ENCODE measurements at places on chromosomes 13 and 19. TPM values are rescaled to one million over a fixed set of nuclear protein-coding genes. Genes with fewer than 3 reads are reported as not detected.
A peak's percentile ranks its signal among the peaks of the same experiment; 100 is the strongest.

BEST2 gene
- not detected for total RNA-seq

FUT6 gene
- not detected for total RNA-seq

ZNF729 gene
- not detected for total RNA-seq

POSTN gene
- total RNA-seq, result not detected

DNA sequence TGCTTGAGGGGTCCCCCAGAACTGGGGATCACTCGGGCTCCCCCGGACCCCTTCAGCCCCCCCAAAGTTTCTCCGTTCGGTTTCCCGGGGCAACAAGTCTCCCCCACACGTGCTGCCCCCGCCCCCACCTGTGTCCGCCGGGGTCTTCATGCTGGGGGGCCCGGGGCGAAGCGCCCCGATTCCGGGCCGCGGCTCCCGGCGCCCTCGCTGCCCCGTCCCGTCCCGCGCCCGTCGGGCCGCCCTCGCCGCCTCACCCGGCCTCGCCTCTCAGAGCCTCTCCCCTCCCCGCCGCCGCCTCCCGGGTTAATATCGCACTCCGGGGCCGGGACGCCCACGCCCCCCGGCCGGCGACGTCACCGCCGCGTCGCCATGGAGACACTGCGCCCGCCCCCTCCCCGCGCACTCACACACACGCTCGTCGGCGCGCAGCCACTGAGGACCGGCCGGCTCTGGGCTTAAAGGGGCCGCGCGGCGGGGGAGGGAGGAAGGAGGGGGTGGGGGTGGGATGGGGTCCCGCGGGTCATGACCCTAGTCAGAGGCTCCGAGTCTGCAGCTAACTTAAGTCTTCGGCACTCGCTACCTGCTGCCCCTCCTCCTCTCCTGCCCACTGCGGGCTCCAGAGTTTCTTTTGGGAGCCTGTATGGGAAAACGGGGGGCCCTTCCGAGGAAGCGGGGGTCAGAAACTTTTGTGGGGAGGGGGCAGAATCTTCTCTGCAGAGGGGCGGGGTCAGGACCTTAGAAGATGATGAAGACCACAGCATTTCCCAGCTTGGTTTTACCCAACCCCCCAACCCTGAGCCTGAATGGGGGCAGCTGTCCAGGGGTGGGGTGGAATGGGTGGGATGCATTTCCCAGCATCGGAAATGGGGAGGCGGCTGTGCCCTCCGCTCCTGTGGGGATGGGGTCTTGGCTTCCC, at the start of gene ERF:
TSS of gene ERF (minus strand) at position 279 of the 916 bp plus-strand sequence. CDS start at position 150, 129 bp downstream.
- peak; percentile 92 for DNase-seq
- no peaks in the 10 kb centered on the region for H3K27me3 ChIP-seq

GRCh38 chr19:33551676-33552075, 30.1 kb upstream of the PEPD start:
- no peak overlapping the region for H3K27ac ChIP-seq
- no peaks in the 10 kb centered on the region for H3K36me3 ChIP-seq
- H3K4me3 ChIP-seq, result no peak overlapping the region
- H3K27me3 ChIP-seq, result no peaks in the 10 kb centered on the region

- H3K36me3 ChIP-seq, result peaks cover 38% of the 10 kb centered on the region
- no peaks in the 10 kb centered on the region for H3K27me3 ChIP-seq
- no peak overlapping the region for H3K27ac ChIP-seq
- no peak for DNase-seq
Observed at GRCh38 chr13:95781016-95781415, 104.1 kb downstream of the DNAJC3 start.

- H3K36me3 ChIP-seq, result no peaks in the 10 kb centered on the region
- no peak overlapping the region for H3K4me3 ChIP-seq
- H3K27ac ChIP-seq, result no peak overlapping the region
- no peak for DNase-seq
Observed at GRCh38 chr13:23656637-23657371, 86.6 kb downstream of the TNFRSF19 start.

- no peaks in the 10 kb centered on the region for H3K4me1 ChIP-seq
- DNase-seq, result no peak
- no peak overlapping the region for H3K4me3 ChIP-seq
- H3K27me3 ChIP-seq, result no peaks in the 10 kb centered on the region
Observed at GRCh38 chr13:58852076-58852475, 1220.5 kb downstream of the PCDH17 start.

- H3K27me3 ChIP-seq, result no peaks in the 10 kb centered on the region
- no peak overlapping the region for H3K4me3 ChIP-seq
- no peaks in the 10 kb centered on the region for H3K4me1 ChIP-seq
- no peak for DNase-seq
- no peak overlapping the region for H3K27ac ChIP-seq
Observed at GRCh38 chr13:89163096-89163495, 1491.9 kb downstream of the SLITRK5 start.

DNA sequence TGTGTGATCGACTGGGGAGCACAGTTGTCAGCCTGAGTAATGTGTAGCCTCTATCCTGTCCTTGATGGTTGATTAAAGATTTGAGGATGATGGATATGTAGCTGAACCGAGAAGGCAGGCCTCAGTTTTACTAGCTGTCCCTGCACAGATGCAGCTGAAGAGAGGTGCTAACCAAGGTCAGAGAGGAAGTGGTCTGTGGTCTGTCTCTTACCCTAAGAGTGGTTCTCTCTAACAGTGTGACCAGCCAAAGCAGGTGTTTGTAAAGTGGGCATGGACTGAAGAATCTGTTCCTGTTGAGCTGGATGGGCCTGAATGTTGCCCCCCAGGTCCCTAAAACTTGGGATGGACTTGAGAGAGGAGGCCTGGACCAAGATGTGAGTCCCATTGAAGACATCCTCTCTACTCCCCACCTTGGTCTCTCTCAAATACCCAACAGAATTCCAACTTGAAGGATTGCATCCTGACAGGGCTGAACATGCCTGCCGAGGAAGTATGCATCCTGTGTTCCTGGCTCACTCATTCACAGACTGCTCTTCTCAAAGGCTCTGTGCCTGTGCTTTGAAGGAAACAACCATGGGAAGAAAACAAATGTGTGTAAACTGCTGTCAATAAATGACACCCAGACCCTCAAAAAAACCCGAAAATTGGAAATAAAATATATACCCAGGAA, 223.8 kb downstream of the MAB21L1 start:
- H3K27me3 ChIP-seq, result no peaks in the 10 kb centered on the region
- H3K4me3 ChIP-seq, result no peak overlapping the region
- DNase-seq, result no peak
- no peaks in the 10 kb centered on the region for H3K4me1 ChIP-seq

All from CD4-positive, alpha-beta T cell (primary cell).